Endothelial cell of umbilical vein (primary cell): ENCODE measurements at places on chromosomes 2 and 18. TPM values are rescaled to one million over a fixed set of nuclear protein-coding genes. Genes with fewer than 3 reads are reported as not detected.

GRCh38 chr2:226660526-226660925, 139.1 kb downstream of the IRS1 start:
- DNase-seq = no peak

The UNC80 gene
- not detected in 2 replicates for polyA plus RNA-seq

The AMER3 gene
- polyA plus RNA-seq = not detected in 2 replicates

DNA sequence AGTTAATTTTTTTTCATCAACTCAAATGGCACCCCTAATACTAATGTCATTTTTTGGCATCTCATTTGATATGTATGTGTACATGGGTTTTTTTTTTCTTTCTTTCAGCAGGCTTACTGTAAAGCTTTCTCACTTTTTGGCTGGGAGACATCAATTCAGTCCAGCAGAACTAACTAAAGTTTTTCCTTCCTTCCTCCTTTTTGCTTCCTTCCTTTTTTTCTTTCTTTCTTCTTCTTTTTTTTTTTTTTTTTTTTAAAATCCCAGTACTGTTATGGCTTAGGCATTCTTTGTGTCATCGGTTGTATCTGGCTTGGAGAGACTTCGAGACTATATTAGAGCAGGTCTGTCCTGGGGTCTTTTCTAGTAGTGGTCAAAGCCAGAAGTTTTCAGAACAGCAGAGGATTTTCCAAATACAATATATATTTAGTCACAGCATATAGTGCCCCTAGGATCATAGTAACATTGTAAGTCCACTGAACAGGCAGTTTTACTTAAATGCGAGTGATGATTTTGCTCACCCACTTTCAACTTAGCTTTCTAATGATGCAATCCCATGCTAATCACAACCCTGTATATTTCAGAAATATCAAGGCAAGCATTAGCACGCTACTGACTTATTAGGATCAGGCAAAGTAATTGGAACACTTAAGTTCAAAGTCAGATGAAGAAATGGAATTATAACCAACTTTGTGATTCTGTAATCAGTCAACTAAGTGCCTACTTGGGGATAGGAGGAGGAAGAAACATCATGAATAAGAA, 4.0 kb downstream of the KLHL29 start:
- DNase-seq = no peak

DNA sequence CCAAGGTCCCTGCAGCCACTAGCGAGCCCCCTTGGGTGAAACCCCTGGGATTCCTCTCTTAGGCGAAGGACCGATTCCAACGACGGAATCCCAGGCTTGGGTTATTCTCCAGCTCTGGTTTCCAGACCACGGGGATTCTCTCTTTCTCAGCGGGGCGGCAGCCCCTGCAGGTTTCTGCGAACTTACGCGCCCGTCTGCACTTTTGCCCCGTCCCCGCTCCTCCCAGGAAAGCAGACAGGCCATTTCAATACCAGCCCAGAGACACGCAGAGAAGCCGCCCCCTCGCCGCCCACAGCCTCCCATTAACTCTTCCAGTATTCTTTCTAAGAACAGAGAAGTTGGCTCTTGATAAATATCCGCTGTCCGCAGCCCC, 1.2 kb downstream of the CBLN2 start:
- peak; percentile 7 for DNase-seq

The DOK6 gene
- under 0.01 TPM in 1 of 2 replicates, not detected in the other for polyA plus RNA-seq

- DNase-seq = no peak
These were observed 88.9 kb upstream of the CRIM1 start for GRCh38 chr2:36266536-36267121.

DNA sequence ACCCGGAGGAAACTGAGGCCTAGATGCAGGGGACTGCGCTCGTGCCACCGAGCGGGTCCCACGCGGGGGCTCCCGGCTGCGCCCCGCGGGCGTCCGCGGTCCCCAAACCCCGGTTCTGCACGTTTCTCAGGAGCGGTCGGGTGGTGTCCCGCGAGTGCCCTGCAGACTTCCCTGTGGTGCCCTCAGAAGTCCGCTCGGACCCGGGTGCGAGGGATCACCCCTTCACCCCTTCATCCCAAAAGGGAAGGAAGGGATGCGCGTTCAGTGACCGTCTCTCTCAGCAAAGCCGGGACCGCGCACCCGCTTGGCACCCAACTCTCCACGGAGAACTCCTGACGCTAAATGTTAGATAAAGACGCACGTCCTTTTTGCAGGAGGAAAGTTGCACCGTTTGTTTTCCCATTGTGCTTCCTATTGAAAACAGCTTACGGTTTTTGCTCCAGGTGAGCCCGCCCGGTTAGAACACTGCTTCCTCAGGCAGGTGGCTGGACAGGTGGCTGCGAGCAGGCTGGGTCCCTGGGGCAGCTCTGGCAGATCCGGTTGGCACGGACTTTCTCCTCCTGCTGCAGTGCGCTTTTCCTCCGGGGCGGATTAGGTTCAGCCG, 779 bp downstream of the DGKD start:
- DNase-seq = peak; percentile 19
